ENCODE measurements at places on chromosomes 1 and 21.
A peak's percentile ranks its signal among the peaks of the same experiment; 100 is the strongest.

GRCh38 chr1:41626616-41627375 lies 142.3 kb upstream of the EDN2 start:
- no peak for DNase-seq

DNA sequence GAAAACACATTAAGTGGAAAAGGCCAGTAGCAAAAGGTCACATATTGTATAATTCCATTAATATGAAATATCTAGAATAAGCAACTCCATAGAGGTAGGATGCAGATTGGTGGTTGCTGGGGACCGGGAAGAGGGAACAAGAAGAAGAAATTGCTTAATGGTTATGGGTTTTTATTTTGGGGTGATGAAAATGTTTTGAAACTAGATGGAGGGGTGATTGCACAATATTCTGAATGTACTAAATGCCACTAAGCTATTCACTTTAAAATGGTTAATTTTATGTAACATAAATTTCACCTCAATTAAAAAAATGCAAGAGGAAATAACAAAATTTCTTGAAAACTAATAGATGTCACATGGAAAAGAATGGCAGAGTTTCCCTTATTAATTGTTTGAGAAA lies 6.7 kb downstream of the KIAA0040 start:
- DNase-seq: no peak

DNA sequence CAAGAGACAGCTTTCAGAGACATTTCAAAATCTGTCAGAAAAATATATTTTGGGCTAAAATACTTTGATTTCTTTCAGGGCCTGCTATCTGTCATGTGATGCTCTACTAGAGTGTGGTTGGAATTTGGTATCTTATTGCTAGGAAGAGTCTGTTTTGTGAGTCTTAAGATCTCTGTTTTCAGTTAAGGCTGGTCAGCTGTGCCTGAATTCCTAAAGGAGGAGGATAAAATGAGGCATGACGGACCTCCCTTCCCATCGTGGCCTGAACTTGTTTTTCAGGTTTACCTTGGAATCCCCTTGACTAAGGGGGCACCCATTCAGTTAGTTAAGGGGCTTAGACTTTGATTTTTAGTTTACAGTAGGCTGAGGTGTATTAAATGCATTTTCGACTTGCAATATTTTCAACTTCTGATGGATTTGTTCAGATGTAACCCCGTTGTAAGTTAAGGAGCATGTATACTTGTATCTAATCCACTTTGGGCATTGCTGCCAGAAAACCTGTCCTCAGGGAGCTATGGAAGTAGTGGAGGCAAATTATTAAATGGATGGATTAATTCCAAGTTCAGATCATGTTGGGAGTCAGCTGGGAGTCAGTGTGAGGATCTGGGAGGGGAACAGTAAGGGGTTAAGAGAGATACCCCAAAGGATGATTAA lies 18.3 kb downstream of the CAPN2 start:
- DNase-seq: no peak

DNA sequence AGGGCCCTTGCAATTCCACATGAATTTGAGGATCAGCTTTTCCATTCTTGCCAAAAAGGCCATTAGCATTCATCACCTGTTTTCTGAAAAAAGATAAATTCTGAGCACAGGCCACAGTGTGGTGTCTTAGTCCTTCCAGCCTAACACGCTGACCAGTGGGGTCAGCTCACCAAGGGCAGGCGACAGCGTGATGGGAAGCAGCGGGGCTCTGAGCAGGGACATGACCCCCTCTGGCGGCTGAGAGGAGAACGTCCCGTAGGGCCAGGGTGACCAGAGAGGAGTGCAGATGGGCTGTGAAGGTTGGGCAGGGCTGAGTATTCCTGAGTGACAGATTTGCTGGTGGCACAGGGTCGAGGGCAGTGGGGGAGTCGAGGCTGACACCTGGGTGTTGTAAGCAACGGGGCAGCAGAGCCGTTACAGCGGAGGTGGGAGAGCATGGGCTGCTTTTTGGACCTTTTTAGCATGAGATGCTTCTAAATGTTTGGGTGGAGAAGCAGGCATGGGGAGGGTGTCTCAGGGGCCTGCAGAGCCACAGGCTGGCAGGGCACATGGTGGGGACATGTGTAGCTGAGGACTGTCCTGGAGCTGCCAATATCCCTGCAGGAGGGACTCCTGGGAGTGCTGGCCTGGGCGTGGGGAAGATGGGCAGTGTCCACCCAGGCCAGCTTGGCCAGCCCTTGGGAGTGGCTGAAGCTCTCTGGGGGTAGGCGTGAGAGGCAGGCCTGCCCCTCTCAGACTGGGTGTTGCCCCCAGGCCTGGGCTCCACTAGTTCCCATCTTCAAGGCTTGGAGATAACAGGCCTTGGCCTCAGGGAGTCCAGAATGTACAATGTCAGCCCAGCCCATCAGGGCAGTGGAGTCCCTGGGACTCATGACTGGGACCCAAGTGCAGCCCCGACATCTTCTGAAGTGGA lies 8.6 kb upstream of the CALML6 start:
- DNase-seq: no peak

DNA sequence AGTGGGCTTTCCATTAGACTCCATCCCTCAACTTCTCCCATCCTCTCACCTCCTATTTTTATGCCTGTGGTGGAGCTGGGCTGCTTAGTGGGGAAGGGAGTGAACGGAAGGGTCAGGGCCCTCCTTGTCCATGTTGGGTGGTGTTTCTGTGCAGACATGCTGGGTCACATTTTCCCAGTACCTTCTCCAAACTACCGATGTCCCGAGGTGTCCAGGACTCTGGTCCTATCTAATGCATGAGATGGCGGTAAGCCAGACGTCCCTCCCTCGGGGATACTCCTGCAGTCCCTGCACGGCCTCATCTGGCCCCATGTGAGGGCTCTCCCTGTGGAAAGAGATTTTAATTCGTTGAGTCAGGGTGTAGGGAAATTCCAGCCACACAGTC lies 61.0 kb downstream of the OBSCN start:
- peak; percentile 56 for DNase-seq

GRCh38 chr1:180503280-180503862 lies 994 bp upstream of the ACBD6 start:
- no peak for DNase-seq

GRCh38 chr1:235867903-235868469 lies 1.3 kb upstream of the LYST start:
- DNase-seq: no peak

DNA sequence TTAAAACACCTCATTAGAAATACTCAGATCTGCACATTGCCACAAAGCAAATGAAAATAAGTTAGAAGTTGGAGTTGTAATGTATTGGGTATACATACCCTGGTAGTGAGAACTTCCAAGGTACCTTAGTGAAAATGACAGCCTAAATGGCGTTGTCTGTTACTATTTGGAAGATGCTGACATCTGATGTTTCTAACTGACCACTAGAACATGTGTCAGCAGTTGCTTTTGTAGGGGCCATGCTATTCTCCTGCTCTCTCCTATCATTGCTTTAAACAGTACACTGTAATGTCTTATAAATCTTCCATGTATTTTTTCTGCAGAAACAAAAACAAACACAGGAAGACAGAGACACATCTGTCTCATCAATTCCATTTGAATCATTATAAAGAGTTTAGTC lies 40.1 kb downstream of the LAMC1 start:
- DNase-seq: no peak

GRCh38 chr21:38610623-38611251 lies 112.5 kb upstream of the ERG start:
- no peak for DNase-seq

- no peak for DNase-seq
These were observed 2.2 kb downstream of the ELOA start for GRCh38 chr1:23745515-23745914.

DNA sequence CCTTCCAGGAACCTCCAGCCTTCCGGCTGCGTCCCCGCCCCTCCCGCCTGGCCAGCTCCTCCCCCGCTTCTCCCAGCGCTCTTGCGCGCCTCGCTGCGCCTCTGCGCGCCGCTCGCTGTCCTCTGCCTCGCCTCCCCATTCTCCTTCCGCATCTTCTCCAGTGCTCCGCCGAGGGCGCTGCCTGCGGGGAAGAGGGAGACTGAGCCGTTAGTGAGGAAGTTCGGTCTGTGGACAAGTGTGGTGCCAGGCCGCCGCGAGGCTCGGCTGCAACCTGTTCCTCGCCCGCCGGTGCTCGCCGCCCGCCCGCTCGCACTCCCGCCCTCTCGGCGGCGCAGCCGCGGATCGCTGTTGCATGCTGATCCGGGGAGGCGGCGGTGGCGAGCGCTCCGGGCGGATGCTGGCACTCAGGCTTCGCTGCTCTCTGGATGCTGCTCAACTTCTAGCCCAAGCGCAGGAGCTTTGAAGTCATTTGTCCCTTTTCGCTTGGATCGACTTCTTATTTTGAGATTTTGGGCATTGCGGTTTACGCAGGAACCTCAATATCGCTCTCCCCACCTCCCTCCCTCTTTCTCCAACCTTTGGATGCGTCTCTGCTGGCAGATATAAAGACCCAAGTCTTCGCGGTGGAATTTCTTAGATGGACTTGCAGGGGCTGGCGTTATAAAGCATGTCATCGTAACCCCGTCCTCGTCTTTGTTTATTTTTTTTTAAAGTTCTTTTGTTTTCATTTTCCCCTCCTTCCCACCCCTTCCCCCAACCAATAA lies 614 bp upstream of the CACNA1E start:
- no peak for DNase-seq

DNA sequence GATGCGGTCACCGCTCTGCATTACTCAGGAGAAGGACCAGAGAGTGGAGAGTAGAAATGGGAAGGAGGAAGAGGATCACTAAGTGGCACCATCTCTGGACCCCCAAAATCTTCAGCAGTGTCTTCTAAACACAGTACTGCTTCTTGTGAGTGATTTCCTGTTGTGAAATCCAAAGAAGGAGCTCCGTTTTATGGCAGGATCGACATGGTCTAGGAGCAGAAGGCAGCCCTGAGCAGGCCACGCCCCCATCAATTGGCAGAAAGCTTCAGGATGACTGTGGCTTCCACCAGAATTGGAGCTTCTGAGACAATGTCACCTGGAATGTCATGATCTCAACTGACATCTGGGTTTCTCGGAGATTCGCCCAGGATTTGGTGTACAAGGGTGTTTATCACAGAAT lies 171.5 kb downstream of the ADSS2 start:
- no peak for DNase-seq

DNA sequence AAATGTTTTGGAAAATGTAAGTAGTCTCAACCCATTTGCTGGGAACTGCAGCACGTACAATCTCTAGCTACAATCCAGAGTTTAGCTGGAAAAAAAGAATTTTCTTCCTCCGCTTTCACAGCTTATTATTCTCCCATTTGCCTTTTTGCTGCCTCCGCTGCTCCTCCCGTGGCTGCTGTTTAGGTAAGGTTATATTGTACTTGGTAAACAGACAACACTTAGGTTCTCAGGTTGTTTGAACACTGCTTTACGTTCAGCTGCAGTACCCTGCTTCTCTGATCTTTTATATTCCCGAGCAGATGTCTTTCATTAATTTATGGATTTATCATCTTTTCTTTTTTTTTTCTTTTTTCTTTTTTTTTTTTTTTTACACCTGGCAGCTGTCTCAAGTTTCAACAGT lies 14.3 kb downstream of the PROX1 start:
- no peak for DNase-seq

DNA sequence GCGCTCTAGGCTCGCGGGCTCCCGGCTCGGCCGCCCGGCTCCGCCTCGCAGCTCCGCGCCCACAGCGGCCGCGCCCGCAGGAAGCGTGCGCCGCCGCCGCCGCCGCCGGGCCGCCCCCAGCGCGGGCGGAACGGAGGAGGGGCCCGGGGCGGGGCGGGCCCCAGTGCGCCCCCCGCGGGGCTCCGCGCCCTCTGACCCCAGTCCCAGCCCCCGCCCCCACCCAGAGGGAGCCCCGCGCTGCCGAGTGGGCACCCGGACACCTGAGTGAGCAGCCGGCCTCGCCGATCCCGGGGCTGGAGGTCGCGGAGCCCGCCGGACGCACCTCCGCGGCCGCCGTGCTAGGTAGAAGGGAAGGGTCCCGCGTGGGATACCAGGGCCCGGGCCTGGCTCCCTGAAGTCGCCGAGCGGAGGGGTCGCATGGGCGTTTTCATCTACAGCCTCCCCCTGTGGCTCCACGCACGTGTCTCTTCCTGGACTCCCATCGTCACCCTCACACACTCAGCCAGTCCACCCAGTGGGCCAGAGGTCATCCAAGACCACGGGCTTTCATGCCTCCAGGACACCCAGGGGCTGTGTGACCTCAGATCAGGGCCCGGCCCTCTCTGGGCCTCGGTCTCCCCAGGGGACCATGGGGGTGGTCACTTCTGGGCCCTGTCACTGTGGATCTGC lies at the start of gene SDC3:
Gene SDC3, minus strand, starts transcription at position 63 of the 669 bp plus-strand sequence. CDS start 172 bp downstream, outside the sequence.
- peak; percentile 60 for DNase-seq

GRCh38 chr1:230917284-230918135 lies 49.2 kb upstream of the C1orf198 start:
- DNase-seq: peak; percentile 74

GRCh38 chr1:3453203-3453761 lies 1.2 kb upstream of the ARHGEF16 start:
- DNase-seq: no peak

DNA sequence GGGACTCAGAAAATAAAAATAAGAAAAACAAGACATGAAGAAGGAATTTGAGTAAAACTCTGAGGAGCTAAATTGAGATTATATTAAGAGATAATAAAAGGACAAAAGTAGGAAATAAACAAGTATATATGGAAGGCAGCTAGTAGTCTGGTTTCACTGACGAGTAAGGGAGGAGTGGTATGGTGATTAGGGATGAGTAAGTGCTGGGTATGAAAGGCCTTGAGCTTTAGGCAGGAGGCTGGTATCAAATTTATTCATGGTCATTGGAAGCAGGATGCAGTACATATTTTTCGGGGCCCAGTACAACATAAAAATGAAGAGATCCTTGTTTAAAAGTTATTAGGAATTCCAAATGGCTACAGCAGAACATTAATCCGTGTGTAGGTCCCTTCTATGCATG lies 789.7 kb upstream of the PRMT6 start:
- no peak for DNase-seq

- DNase-seq: no peak
These were observed 527.3 kb downstream of the PLPP3 start for GRCh38 chr1:56052041-56052440.

DNA sequence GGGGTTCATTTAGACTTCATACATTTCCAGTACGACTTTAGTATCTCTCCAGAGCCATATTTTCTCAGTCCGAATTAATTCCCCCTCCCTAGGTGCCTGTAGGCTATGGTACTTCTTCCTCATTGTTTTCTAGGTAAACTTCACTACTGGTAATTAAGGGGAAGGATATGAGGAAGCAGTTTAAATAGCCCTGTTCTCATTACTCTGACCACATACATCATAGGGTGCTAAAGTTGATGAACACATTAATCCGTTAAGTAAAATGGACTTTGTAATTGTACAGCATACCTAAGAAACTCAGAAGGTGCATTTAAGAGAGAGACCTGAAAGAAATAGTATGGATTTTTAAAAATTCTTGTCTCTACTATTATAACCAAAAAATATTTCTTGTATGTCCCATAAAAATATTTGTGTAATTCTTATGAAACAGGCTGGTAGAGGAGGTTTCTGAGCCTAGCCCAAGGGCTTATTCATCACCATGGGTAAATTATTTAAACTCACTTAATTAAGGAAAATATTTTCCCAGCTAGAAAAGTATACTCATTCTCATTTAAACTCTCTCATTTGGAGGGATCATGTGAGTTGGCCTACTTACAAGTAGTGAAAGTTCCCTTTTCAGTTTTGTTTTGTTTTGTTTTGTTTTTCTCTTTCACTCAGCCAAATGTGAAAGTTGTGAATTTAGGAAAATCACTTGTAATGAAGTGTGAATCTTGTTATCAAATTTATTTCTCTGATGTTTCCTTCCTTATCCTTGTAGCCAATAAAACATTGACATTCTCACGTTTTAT lies 2.0 kb downstream of the PRMT6 start:
- no peak for DNase-seq

GRCh38 chr1:51237351-51238033 lies 1.4 kb downstream of the RNF11 start:
- DNase-seq: no peak

All from left forelimb (tissue), 1 donor.